HFF-Myc (cell line): ENCODE measurements at places on chromosomes 12 and 14.

GRCh38 chr14:70845601-70846000 lies 36.3 kb upstream of the MAP3K9 start:
- no peak for DNase-seq

DNA sequence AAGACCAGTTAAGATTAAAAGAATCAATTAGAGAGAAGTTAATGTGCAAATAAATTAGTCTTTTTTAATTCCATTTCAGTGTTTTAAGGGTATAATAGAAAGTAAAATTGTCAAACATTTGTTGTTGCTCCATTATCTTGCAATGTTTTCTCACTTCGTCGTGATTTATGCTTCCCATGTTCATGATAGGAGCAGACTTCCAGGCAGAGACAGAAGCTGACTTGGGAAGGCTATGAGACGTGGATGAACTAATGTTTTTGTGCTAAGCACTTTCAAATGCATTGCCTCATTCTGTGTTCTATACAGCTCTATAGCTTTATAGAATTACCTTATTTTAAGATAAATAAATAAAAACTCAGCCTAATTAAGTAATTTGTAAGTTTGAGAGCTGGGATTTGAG lies 226.2 kb downstream of the PIK3C2G start:
- no peak for DNase-seq

- no peak for DNase-seq
Measured at GRCh38 chr14:101492716-101493115, 68.6 kb upstream of the DIO3 start.

- no peak for DNase-seq
Measured at GRCh38 chr12:100403446-100403845, 46.6 kb downstream of the SLC17A8 start.

DNA sequence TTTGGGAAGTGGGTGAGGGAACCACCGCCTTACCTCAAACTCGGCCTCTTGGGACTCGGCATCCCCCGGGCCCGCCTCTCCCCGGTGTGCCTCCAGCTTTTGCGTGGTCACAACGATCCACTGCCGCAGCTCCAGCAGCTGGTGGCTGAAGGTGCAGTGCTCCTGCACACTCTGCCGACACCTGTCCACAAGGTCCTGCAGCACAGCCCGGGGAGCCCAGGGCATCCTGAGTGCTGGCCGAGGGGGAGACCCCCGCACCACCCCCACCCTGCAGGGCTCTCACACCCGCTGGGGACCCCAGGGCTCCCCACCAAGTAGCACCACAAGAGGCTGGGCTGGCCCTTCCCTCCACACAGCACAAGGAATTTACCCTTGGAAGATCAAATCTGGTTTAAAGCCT lies 76.6 kb downstream of the SYNE3 start:
- DNase-seq, result no peak

GRCh38 chr14:74978416-74978947 lies 23.1 kb upstream of the PGF start:
- DNase-seq, result no peak

GRCh38 chr14:84792722-84793410 lies 737.1 kb upstream of the FLRT2 start:
- DNase-seq, result no peak

DNA sequence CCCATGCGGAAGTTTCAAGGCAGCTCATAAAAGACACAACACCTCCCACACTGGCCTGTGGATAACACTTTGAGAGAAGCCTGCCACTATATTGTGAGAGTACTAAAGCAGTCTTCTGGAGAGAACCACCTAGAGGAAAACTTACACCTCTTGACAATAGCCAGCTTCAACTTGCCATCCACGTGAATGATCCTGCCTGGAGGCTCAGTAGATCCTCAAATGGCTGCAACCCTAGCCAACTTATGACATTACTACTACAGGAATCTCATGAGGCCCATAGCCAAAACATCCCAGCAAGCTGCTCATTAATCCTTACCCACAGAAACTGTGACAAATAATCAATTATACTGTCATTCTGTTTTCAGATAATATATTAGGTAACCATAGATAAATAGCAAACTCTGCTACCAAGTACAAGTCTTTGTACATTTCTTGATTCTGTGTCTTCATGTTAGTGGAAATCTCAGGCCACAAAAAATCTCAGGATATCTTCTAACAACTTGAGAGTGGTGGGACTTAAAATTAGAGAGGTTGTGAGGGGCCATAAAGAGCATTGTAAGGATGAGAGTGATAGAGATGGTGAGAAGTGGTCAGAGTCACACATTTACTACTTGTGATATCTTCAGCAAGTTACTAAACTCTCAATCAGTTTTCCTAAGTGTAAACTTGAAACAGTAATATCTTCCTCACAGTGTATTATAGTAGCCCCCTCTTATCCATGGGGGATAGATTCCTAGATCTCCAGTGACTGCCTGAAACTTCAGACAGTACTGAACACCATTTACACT lies 368.0 kb downstream of the C12orf50 start:
- no peak for DNase-seq

GRCh38 chr14:37695866-37696265 lies 100.4 kb downstream of the TTC6 start:
- no peak for DNase-seq

DNA sequence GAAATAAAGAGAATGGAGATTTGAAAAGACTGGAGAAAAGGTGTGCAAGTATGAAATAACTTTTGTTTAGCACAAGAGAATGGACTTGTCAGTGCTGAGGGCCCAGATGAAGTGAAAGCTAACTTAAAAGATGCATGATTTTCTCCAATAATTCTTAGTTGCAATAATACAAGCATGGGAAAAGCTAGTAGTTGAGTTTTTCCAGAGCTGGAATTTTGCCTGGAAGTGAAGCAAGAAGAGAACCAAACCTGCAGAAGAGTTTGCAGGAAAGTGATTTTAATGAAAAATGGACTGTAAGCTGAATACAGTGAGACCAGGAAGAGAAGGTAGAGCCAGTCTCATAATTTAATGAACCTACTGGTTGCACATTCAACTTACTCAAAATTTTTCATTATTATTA lies 69.3 kb upstream of the FSCB start:
- DNase-seq, result no peak

DNA sequence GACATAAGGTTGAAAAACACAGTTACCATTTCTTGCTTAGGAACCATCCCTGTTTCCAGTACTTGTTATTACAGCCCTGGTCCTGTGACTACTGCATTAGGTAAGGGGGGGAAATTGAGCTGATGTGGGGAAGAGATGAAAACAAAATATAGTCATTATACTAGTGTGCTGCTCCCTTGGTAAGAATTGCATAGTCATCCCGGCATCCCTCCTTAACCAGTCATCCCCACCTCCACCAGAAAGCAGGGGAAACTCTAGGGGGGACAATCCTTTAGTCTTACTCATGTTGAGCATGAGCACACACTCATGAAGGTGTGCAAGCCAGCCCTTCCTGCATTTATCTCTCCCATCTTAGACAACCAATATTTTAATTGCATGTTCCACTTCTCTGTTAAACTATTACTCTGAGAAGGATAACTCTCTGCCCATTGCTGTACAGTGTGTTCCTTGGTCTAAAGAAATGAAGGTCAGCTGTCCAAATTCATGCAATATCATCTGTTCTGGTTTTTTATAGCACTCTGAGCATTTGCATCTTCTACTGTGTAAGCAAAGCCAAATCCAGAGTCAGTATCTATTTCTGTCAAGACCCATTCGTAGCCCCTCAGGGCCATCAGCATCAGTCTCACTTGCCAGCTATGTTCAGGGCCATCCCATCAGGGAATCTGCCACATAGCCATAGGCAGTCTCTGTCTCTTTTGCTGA lies 46.8 kb downstream of the TMEM30B start:
- DNase-seq, result no peak

- no peak for DNase-seq
Measured at GRCh38 chr12:53464685-53465418, 12.9 kb downstream of the PCBP2 start.
